ENCODE measurements at places on chromosomes 7 and 10.

DNA sequence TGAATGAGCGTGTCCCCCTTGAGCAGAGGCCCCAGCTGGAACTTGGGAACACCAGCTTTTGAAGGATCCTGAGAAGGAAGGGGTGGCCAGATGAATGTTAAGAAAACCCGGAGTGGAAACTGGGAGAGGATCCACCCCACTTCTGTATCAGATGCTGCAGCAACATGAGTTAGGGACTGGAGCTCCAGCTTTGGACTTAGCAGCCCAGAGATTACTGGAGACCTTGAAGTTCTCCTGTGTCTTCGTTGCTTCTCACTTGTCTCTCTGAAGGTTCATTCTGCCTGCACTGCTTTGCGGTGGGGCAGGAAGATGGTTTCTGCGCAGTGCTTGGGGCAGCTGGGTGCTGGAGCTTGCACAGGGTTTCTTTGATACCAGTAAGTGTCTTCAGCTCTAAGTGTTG is 9.3 kb downstream of the TMEM248 start:
- no peak for DNase-seq

DNA sequence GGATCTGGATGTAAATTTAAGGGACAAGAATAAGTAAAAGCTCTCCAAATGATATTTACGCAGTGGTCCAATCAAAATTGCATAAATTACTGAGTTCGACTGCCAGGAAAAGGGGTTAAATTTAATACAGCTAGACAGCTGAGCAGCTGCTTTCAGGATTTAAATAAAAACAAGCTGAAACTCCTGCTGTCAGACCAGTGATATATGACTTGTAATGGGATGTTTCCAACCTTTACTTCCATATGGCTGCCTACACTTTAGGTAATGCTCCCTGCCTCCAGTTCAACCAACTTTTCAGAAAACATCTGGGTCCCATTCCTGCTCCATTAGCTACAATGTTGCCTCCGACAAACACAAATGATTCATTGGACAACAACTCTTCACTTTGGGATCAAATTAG is 326.3 kb upstream of the DGKB start:
- no peak for DNase-seq

GRCh38 chr10:74500816-74501215 is 325.6 kb upstream of the KAT6B start:
- DNase-seq, result no peak

DNA sequence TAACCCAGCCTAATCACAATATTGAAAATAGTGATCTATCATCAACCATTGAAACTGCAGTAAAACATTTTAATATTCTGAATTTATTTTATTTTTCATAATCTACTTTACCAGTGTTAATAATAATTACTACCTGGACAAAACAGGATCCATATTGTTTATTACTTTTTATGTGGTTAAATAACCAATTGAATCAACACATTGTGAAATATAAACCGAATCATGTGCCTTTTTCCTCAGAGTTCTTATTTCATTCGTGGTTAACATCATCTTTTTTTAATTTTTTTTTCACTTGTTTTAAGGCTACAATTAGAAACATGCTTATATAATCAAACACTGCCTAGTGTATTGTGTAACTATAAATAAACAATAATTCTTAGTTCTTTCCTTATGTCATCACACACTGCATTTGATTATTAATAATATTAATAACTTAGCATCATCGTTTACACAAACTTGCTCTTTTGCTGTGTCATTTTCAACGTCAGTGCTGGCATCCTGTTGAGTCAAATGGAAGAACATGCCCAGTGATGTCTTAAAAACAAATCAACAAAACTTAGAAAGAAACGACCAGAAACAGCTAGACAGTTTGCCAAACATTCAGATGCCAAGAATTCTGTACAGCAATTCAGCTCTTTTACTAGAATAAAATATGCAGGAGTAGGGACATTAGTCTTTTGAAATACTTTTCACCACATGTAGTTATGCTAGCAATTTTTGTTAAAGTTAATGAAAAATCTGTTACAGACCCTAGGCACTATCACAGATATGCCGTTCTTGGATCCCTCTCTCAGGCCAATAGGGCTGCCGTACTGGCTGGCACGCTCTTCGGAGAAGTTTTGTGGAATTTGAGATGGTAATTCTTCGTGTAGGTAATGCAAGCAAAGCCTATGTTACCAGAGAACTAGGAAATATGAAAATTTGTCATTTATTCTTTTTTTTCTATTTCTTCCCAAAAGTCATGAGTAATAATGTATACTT is 330.4 kb upstream of the SEMA3A start:
- no peak for DNase-seq

DNA sequence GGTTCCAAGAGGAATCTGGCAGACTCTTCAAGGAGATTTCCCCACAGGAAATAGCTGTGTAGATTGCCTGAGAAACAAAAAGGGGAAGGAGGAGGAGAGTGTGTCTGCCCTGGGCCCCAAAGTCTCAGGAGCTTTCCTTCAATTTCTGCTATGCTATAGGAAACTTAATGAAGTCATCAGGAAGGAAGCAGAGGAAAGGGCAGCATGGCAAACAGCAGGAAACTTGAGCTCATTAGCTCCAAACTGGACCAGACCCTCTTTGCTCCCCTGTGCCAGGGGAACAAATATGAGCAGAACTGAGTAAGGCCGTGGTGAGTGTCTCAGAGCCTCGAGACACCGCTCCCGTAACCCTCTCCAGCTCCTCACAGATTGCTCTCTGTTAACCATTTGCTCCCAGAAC is 4.8 kb upstream of the KCNIP2 start:
- DNase-seq, result no peak

DNA sequence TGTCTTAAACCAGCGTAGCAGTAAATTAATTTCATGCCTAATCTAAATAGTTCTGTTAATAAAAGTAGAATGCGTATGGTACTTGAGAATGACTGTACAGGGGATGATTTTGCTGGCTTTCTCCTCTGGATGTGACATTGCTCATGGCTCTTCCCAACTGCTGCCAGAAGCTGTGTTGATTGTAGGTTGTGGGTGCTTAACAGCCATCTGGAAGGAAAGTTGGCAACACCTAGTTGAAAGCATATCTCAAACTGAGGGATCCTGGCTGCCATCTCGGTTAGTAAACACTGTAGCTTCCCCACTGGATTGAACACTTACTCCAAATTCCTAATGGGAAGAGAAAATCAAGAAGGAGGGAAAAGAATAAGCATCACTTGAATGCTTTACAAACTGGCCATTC is 130.9 kb downstream of the NXPH1 start:
- DNase-seq, result no peak

DNA sequence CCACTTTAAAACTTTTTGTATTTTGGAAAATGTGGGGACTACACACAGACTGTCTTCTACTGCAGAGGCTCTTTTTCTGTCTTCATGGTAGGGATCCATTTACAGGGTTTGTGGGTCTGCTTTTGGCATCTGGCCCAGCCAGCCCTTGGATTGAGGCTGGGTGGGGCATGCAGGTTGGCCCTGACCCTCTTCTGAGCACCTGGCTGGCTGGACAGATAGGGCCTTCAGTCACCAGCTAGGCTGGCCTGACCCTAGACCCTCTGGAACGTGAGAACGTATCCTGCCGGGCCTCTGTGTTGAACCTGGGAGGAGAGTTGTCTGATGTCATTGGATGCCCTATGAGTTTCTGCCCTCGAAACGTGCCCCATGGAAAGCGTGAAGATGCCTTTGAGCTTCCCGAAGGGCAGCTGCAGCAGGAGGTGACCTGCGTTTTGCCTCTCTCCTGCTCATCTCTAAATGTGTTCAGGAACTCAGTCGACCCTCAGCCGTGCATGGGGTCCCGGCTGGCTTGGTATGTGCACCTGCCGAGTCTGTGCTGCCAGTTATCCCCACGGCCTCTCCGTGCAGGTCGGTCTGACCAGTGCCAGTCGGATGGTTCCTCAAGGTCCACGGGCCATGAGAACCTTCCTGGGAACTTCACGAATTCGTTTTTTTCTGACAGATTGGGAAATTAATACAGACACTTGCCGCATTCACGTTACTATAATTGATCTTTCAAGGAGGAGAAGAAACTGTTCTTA is 74.9 kb downstream of the MGMT start:
- DNase-seq, result no peak

GRCh38 chr7:128453836-128454804 is 1.6 kb upstream of the HILPDA start:
- no peak for DNase-seq

DNA sequence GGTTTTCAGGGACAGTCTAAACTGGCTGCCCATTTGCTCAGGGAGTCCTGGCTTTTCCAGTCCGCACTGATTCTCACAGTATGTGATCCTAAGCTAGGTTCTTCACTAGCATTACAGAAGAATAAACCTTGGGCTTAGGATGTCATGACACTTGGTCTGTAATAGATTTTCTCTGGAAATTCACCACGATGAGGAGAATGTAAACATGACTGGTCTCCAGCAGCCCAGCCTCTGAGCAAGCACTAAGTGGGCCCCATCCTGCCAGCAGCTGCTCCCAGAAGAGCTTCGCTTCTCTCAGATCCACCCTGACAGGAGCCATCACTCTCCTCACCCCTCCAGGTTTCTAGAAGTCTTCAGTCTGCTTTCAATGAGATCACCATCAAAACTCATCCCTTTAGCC is 103.7 kb upstream of the ZPBP start:
- no peak for DNase-seq

DNA sequence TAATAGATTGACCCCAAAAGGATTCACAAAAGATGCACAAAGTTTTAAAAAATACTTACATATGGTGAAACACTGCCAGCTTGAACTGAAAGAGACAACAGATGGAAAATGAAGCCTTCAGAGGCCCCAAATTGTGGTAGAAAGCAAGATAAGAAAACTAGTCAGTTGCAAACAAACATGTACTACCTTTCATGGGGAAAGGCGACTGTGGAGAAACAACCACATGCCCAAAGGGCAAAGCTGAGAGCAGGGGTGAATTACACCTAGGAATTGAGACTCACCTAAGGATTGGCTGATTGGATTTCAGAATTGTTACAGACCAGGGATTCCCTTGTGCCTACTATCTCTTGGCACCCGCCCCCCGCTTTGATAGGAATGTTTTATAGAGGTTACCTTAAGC is 13.1 kb downstream of the EPC1 start:
- no peak for DNase-seq

GRCh38 chr7:20778063-20778721 is 8.5 kb downstream of the SP8 start:
- no peak for DNase-seq

GRCh38 chr7:43752411-43752810 is 6.1 kb upstream of the BLVRA start:
- no peak for DNase-seq

DNA sequence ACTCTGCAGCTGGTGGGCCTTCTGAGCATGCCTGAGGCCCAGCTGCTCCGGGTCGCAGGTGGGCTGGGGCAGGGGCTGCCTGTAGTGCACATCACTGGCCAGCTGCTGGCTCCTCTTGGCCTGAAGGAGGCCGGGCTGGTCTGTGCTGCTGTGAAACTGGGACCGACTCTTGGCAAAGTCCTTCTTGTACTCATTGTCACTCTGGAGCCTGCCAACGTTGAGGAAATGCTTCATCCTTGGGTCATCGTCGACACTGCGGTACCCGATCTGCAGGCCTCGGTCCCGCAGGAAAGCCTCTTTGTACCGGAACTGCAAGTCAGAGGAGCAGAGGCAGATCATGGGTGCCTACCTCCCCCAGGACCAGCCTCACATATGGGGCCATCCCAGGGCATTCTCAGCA is 37.7 kb downstream of the HABP2 start:
- DNase-seq, result no peak

- no peak for DNase-seq
Measured at GRCh38 chr7:100847360-100847759, 5.2 kb upstream of the SLC12A9 start.

- peak; percentile 6 for DNase-seq
Measured at GRCh38 chr7:107661081-107661864, 645 bp downstream of the SLC26A4 start.

DNA sequence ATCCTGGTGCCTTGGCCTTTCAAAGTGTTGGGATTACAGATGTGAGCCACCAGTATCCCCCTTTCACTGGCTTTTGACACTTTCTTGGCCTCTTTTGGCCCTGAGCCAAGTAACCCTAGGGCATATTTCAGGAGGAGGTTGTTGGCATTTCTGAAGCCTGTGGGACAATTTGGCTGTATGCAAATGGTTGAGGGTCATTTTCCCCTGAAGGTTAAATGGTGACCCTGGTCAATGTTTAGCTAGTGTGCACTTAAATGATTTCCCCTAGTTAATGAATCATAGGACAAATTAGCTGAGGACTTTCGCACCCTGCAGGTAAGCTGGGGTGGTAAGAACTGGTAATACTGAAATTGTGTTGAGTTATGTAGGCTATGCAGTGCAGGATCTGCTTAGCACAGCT is 660.5 kb downstream of the LRMDA start:
- DNase-seq, result no peak

DNA sequence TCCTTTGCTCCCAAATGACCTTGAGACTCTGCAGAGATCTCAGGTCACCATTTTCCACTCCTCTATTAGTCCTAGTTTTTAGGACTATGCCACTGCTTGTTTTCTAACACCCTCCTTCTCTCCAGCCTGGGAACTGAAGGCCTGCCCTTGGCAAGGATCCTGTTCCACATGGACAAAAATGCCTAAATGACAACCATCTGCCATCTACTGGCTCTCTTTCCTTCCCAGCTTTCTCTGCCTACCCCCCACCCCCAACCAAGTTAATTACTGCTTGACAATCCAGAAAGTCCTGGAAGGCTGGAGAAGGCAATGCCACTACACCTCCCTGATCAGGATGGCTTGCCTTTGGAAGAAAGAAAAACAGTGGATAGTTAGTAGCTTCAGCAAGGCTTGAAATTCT is 44.8 kb upstream of the SP8 start:
- no peak for DNase-seq

DNA sequence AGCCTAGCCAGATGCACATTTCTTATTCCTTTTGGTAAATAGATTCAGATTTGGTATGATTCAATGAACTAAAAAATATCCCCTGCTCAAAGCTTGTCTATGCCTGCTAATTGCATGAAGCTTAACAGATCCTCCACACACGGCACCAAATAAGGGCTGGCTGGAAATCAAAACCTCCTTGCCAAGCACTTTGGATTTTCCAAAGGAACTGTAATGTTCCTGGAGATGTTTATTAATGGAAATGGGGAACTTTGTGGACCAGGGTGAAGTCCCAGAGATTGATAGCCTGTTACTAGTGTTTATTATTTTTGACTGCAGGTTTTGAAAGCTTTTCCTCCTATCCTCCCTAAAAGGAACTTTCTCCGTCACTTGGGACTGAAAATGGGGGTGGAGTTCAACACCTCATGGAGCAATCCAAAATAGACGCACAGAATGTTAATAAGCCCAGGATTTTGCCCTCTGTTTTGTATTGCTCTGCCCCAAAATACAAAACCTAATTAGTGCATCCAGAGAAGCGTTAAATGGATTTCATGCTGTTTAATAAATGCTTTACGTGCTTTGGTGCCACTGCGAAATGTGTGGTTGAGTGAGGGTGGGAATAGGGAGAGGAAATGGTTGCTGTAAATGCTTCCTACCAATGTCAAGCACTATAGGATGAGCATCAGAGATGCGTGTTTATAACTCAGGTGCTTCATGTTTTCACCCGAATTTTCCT is 1027.7 kb downstream of the LRMDA start:
- DNase-seq, result no peak
